Endodermal cell (in vitro differentiated cells): ENCODE measurements at places on chromosomes 12 and 14. TPM values are rescaled to one million over a fixed set of nuclear protein-coding genes. Genes with fewer than 3 reads are reported as not detected.

GRCh38 chr12:123960029-123960735 is 12.4 kb downstream of the CCDC92 start:
- DNase-seq, result no peak
- H3K4me3 ChIP-seq, result no peak overlapping the region
- peaks cover 3% of the 10 kb centered on the region for H3K36me3 ChIP-seq
- H3K27ac ChIP-seq, result no peak overlapping the region
- H3K4me1 ChIP-seq, result no peaks in the 10 kb centered on the region

THAP2 gene
- 8.9 to 12.5 TPM (median 9.3 TPM) in 3 replicates for total RNA-seq

TMBIM4 gene
- 18.7 and 29.7 TPM in 2 replicates for total RNA-seq

- no peak overlapping the region for H3K4me3 ChIP-seq
- H3K27me3 ChIP-seq, result no peaks in the 10 kb centered on the region
- H3K27ac ChIP-seq, result no peak overlapping the region
- DNase-seq, result peak; percentile 10
- no peaks in the 10 kb centered on the region for H3K36me3 ChIP-seq
- no peaks in the 10 kb centered on the region for H3K4me1 ChIP-seq
Measured at GRCh38 chr14:103832046-103832445, 15.3 kb downstream of the PPP1R13B start.
